ENCODE measurements at places on chromosomes 11 and 22.

DNA sequence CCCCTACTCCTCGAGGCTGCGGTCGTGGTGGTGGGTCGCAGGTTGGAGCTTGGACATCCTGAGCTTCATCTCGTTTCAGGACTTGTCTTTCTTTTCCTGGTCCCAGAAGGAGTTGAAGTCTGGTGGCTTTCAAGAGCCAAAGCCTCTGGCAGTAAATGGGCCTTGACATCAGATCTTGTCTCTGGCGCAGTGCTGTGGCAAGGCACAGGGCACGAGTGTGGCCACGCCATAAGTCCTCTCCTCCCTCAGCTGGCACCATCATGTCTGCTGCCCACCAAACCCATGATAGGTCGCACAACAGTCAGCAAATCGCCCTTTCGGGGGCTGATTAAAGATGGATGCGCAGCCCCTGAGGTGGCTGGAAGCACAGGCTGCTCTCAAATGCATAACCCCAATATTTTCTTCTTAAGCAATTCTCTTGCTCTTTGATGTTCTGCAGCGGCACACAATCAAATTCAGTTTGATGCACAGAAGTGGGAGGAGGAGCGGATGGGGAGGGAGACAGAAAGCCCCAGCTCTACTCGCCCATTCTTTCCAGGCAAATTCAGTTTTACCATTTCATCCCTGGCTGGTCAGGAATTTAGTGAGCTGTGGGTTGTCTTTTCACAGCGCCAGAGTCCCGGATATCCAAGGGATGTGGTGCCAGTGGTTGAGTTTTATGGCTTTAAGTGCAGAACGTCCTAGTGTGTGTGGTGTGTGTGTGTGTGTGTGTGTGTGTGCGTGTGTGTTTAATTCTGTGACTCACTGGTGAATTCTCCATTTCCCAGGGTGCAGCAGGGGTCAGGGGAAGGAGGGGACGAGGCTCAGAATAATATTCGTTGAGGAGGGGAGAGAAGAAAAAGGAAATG lies 162.0 kb downstream of the DSCAML1 start:
- no peak for DNase-seq

DNA sequence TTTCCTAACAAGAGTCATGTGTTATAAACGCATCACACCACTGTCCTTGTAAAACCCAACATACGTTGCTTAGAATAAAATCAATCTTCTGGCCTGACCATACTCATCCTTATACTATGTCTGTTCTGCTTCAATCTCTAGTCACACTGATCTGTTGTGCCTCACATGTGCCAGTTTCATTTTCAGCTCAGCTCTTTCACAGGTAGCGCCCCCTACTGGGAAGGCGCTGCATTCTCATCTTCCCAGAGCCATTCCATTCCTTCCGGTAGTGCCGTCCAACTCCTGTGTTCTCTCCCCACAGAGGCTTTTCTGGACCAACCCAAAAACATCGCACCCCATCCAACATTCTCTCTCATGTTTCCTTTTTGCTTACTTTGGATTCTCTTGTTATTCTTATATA lies 22.2 kb downstream of the CASP5 start:
- peak; percentile 42 for DNase-seq

GRCh38 chr11:110187731-110188130 lies 94.5 kb downstream of the ZC3H12C start:
- DNase-seq: no peak

GRCh38 chr11:72411623-72412419 lies 22.5 kb downstream of the CLPB start:
- DNase-seq: no peak

GRCh38 chr22:48828688-48829087 lies 999.0 kb downstream of the BRD1 start:
- no peak for DNase-seq

DNA sequence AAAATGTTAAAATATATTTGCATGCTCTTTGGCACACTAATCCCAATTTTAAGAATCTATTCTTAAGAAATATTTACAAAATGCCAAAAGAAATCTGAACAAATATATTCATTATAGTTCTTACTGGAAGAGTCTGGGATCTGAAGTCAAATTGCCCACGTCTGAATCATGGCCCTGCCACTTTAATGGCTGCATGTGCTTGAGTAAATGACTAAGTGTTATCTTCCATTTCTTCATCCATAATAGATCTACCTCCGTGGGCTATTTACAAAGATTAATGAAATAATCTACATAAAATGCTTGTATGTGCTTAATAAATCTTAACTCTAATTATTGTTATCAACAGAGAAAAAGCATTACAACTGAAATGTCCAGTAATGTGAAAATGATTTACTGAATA lies 24.5 kb upstream of the DKK3 start:
- DNase-seq: no peak

- DNase-seq: no peak
Measured at GRCh38 chr11:17743808-17744119, 9.2 kb downstream of the KCNC1 start.

GRCh38 chr11:34999453-34999852 lies 83.0 kb downstream of the PDHX start:
- DNase-seq: peak; percentile 30

GRCh38 chr11:103637295-103637694 lies 399.1 kb upstream of the DDI1 start:
- DNase-seq: no peak

DNA sequence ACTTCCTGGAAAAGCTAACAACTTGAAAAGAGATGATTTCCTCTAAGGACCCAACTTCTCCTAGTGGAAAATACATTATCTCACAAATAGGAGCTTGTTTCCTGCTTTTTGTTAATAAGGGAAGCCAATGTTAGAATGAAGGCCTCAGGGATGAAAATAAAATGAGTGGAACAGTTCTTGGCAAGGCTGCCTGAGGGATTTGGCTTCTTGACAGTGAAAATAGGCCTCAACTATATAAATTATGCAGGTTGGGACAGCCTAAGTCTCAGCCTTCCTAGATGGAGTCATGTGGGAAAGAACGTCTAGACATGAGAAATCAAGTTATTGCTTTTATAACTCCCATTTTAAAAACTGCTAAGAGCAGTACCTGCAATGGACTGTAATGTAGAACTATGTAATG lies 92.8 kb upstream of the FIBIN start:
- no peak for DNase-seq

DNA sequence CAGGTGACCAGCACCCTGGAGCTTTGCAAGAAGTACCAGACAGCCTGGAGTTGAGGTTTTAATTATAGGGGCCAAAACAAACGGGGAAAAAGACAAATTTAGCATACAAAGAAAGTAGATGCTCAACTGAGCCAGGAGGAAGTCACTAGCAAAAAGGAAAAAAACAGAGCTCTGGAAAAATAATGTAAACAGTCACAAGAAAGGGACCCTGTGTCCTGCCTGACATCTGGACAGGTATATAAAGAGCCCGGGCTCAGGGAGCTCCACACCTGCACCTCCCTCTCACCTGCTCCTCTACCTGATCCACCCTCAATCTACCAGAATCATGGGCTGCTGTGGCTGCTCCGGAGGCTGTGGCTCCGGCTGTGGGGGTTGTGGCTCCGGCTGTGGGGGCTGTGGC lies at the start of gene KRTAP5-10:
KRTAP5-10 (plus strand) TSS at position 301 of the 400 bp plus-strand sequence; CDS start at position 326, 25 bp downstream.
- no peak for DNase-seq

DNA sequence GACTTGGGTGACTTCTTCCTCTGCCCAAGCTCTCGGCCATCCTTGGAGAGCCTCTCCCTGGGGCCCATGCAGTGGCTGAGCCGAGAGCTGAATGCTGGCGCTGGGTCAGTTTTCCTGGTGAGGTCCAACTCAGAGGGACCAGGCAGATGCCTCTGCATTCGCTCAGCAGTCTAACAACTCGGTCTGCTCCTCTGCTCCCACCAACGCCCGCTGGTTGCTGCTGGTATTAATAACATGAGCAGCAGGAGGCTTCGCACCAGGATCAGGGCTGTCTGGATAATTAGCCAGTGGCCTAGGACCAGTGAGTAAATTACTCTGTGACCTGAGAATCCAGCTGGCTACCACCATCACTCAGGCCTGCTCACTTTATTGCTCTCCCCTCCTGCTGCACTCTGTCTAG lies 77.7 kb upstream of the FAM181B start:
- DNase-seq: no peak

DNA sequence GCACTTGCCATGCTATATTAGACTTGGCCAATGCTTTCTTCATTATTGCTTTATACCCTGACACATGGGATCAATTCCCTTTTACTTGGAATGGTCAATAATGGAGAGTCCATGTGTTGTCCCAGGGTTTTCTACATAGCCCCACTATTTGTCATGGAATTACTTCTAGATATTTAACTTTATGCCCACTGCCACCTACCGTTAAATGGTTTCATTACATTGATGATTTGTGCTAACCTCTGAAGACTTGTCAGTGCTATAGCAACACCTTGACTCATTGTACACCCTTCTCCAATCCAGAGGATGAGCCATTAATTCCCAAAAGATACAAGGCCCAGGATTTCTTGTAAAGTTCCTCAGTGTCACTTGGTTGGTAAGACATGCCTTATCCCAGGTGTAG lies 31.4 kb upstream of the SLC22A25 start:
- no peak for DNase-seq

DNA sequence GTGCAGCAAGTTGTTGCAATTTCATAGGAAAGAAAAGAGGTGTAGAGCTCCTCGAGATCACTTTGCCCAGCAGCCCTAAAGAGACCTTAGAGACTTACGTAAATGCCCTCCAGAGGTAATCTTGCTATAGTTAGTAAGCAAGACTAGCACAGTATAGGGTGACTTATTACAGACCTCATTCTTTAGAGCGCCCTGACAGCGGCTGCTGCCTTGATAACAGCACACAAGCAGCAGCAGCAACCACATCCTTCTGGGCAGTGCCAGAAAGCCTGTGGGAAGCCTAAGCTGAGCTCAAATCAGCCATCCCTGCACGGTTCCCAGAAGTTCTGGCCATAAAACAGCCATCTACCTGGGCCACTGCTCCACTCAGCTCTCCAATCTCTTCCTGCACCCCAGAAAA lies 22.6 kb upstream of the OR56B1 start:
- no peak for DNase-seq

- peak; percentile 7 for DNase-seq
Measured at GRCh38 chr11:123357990-123358827, 71.9 kb upstream of the GRAMD1B start.

DNA sequence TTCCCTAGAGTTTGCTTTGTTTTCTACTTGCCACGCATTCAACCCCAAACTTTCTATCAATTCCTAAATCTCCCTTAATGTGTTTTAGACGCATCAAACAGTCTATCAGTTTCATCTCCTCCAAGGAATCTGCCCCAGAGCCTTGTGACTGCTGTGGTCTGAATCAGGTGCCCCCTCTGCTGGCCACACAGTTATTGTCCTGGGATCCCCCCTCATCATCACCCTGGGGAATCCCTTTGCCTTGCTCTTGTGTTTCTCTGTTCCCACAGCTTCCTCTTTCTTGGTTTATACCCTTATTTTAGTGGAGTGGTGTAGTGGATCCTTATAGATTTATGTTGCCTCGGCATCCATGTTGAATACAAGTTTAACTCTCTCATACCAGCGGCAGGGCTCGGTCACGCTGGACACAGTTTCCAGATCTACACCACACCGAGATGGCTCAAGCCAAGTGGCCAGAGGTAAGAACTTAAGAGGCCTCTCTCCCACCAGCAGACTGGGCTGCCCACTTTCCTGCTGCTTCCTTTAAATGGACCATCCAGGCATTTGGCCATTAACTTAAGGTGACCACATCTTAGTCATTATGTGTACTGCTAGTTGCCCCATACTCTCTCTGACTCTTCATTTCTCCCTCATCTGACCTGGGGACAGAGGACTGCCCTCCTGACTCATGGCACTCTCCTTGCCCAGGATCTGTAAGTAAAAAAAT lies 8.2 kb downstream of the UPB1 start:
- DNase-seq: peak; percentile 54

GRCh38 chr11:110526323-110526722 lies 96.6 kb downstream of the FDX1 start:
- DNase-seq: no peak

GRCh38 chr11:61917334-61918109 lies at the start of gene RAB3IL1:
Gene RAB3IL1, minus strand, starts transcription at chr11:61917566. Its CDS starts 199 bp downstream, at chr11:61917367.
- no peak for DNase-seq

- no peak for DNase-seq
Measured at GRCh38 chr22:49582678-49583077, 245.0 kb downstream of the BRD1 start.

GRCh38 chr11:57116654-57117053 lies 65.1 kb upstream of the LRRC55 start:
- DNase-seq: peak; percentile 8
